ENCODE measurements at places on chromosomes 2 and 18.
A peak's percentile ranks its signal among the peaks of the same experiment; 100 is the strongest.

- peak; percentile 55 for DNase-seq
Observed at GRCh38 chr2:227471924-227472264, at the start of gene AGFG1. TSS of gene AGFG1 (plus strand) at chr2:227472156. CDS start at chr2:227472422, 266 bp downstream.

DNA sequence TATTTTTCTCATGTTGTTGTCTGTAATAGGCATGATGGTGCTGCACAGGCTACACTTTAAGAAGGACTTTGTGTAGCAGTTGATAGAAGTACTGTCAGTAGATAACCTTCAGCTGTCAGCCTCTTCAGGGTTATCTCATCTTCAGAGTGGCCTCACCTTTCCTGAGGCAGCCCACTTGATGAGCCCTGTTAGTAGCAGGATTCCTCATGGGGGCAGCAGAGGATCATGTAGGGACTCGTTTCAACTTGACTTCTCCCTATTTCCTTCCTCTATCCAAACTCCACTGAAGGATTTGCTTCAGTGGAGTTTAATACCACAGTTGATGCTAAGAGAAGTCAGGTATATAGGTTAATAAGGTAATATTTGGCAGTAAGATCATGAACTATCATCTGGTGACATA is 530.3 kb upstream of the FSIP2 start:
- no peak for DNase-seq

DNA sequence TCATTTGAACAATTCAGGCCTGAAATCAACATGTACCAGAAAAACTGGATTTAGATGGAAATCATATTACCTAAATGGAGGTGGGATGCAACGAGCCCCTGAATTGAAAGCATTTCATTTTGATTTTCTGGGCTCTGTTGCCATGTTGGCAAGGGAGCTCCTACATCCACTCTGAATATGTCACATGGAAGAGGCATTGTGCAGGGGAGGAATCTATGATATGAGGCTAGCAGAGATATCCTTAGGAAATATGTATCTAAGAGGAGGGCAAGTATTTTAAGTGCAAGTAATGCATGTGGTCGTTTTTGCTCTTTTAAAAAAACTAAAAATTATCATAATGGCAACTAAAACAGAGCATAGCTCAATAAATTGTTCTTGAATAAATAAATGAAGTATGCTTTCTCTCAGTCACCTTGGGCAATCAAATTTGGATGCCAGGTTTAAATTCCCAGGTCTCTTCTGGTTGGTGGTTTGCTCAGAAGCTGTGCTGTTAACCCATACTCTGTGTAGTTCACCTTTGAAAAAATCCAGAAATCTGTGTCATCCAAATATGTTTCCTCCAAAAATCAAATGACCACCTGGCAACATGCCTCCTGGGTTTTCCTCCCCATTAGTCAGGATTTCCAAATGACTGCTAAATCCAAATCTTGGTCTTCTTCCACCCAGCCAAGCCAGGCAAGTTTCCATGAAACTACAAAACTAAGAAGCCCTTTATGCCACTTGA is 6.5 kb upstream of the LGALSL start:
- no peak for DNase-seq

GRCh38 chr2:71710367-71711132 is 257.2 kb downstream of the DYSF start:
- no peak for DNase-seq

DNA sequence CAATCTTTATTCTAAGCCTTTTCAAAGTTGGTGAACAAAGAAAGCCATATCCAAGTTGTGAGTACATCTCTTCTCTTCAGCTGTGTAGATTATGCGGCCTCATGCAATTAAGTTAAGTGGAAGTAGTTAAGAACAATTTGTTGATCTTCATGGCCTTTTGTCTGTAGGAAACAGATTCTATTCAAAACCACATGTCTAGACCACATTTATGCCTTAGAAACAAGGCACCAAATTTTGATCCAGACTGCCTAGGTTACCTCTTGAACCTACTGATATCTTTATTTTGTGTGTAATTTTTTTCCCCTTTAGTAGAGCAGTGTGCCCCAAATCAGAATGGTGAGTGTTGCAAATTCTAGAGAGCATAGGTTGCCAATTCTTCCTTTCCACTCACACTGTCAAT is 101.6 kb upstream of the CERS6 start:
- no peak for DNase-seq

GRCh38 chr2:84846741-84847142 is 34.1 kb downstream of the TRABD2A start:
- DNase-seq: no peak

GRCh38 chr18:75277610-75277928 is 67.0 kb downstream of the TSHZ1 start:
- DNase-seq: no peak

DNA sequence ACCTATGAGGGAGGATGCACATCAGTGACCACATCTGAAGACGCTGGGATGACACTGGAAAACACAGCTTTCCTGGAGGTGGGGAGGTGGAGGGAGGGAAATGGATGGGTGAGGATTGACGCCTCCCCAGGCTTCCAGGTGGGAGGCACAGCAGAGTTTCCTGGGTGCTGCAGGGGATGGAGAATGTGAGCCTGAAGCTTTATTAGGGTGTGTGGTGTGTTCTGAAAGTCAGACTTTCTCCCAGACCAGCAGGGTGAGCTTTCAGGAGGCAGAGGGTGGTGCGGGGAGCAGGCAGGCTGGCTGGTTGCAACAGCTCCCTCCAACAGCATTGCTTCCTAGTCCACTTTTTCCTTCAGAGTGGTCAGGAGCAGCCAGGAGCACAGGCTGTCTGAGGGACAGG is 263.1 kb downstream of the CELF4 start:
- no peak for DNase-seq
